Stimulated activated CD8-positive, alpha-beta memory T cell treated with anti-CD3 and anti-CD28 coated beads, Interleukin-4, amount 100 ng/mL, for 1 hour (primary cell): ENCODE measurements at places on chromosomes 2 and 18.

- no peak for DNase-seq
Observed at GRCh38 chr2:143682436-143683055, 553.3 kb downstream of the ARHGAP15 start.

GRCh38 chr2:41197781-41198180, 745.9 kb upstream of the SLC8A1 start:
- no peak for DNase-seq

DNA sequence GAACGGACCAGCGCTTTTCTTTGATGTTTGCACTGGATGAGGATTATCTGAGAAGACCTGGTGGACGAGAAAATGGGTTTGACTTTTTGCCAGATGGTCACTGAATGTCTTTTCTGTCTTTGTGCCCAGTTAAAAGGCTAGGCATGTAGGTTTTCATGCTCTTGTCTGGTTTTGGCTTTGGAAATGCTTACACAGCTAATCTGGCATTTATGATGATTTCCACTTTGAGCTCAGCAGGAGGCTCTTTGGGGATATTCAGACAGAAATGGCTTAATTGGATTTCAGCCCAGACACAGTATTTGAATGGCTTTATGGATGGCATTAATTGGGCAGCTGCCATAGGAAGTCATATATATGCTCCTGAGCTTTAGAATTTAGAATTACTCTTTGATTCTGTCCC, 59.6 kb downstream of the NCK2 start:
- DNase-seq, result no peak

DNA sequence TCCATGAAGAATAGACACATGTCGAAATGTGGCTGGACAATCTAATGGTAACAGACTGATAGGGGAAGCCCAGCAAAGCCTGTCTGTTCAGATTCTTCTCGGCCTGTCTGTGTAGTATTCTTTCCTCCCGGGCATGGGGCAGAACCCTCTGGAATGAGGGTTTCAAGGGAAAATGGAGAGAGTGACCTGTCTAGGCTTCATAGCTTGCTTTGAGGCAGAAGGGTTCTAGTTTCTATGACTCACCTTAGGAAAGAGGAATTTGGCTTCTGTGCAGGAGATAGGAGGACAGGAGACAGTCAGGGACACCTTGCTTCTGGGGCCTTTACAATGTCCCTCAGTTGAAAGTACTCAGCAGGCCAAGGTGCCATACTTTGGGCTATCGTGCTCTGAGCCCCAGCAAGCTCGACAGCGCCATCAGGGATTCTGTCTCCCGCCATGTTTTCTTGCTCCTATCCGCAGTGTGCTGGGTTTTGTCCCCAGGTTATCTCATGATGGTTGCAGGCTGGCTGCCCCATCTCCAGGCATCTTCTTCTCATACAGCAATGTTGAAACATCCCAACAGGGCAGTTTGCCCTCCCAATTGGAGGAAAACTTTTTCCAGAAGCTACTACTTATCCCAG, 74.7 kb upstream of the TLK1 start:
- no peak for DNase-seq

DNA sequence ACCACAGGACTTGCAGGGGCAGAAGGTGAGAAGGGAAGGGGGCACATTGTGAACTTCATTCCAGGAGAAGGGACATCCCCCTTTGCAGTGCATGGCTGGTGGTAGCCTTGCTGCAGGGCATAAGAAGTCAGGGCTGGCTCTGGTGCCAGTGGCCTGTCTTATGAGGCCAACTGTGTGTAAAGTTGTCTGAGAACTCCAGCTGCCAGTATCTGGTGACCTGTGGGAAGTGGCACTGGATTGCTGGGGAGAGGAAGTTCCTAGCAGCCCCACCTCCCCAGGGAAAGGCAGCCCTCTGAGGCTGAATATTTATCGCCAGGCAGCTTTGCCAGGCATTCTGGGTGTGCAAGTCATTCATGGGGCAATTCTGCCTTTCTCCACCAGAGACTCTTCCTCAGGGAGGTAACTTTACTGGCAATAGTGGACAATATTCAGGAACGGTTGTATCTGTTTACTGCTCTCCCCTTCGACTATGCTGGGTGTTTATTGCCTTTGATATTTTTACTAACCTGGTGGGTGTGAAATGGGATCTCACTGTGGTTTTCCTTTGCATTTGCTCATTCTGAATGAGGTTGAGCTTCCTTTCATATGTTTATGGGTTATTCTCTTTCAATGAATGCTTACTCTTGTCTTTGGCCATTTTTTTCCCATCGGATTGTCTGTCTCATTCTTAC, 12.3 kb downstream of the TRPM8 start:
- no peak for DNase-seq

DNA sequence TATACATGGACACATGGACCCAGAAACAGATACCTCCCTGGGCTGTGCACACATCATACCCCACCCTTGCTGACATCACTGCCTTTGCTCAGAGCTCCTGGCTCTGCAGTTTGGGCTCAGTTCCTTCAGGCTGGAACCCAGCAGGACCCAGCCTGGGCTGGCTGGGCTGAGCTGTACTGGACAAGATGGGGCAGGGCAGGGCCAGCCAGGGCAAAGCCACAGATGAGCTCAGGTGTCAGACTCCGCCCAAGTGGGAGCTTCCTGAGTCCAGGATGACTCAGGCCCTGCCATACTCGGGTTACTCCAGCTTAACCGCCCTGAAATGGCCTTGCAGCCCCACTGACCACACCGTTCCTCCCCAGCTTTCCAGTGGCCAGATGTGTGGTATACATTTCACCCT, 284.9 kb downstream of the OSR1 start:
- no peak for DNase-seq

DNA sequence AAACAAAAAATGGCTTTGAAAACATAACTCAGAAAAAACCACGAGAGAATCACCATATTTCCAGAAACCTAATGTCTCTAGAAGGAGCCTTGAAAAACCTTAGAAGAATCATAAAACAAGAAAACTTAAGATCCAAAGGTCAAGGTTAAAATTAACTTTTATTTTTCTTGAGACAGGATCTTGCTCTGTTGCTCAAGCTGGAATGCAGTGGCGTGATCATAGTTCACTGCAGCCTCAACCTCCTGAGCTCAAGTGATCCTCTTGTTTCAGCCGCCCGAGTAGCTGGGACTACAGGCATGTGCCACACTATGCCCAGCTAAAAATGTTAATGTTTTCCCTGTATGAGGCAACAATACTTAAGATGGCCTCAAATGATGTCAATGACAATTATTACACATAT, 254.2 kb upstream of the SESTD1 start:
- DNase-seq, result no peak

DNA sequence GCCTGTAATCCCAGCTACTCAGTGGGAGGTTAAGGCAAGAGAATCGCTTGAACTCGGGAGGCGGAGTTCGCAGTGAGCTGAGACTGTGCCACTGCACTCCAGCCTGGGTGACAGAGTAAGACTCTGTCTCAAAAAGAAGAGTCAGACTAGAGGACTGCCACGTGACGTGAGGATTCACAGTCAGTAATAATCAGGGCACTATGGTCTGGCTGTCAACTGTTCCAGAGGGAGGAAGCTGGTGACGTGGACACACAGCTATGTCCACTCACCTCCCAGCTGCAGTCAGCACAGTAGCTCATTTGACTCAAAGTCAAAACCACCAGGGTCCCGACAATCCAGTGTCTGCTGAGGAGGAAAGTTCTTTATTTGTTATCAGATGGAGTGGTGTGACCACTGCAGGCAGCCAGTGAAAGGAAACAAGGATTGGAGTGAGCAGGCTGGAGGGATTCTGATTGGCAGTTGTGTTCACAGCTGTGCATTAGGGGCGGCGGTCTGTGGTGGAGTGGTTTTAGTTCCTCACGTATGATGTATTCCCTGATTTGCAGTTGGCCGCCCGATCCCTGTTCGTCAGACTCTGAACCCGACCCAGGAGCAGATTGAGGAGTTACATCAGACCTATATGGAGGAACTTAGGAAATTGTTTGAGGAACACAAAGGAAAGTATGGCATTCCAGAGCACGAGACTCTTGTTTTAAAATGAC, 37.9 kb downstream of the MOGAT1 start:
- no peak for DNase-seq

GRCh38 chr2:85401844-85402243, 8.3 kb downstream of the CAPG start:
- no peak for DNase-seq

- no peak for DNase-seq
Observed at GRCh38 chr2:57864926-57865325, 181.7 kb upstream of the VRK2 start.

- DNase-seq, result no peak
Observed at GRCh38 chr2:36351291-36351690, 4.3 kb upstream of the CRIM1 start.

- DNase-seq, result no peak
Observed at GRCh38 chr2:241151934-241152660, 1.8 kb downstream of the PPP1R7 start.

- DNase-seq, result no peak
Observed at GRCh38 chr2:223282221-223282620, 230.2 kb downstream of the KCNE4 start.

GRCh38 chr2:232966122-232966521, 46.9 kb downstream of the NGEF start:
- no peak for DNase-seq

- DNase-seq, result no peak
Observed at GRCh38 chr2:209321581-209321980, 102.3 kb upstream of the MAP2 start.

DNA sequence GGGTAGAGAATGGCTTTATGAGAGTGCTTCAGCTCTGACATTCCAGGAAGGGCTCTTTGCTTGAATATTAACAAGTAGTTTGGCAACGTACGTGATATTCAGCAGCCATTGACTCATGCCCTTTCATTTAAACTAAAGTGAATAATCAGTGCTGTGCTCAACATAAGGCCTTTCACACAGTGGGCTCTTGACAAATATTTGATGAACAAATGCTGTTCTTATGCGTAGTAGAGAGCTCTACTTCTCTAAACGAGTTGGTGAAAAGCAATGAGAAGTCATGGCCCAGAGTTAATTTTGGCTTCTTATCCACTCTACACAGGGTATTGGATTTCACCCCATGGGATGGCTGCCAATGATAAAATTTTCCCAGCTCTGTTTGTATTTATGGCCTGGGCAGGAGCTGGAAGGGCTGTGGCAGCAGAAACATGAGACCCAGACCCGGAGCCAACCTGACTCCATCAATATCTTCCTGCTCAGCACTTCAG, 338.9 kb downstream of the CCDC85A start:
- DNase-seq, result no peak

GRCh38 chr2:241499146-241499965, 9.0 kb downstream of the STK25 start:
- DNase-seq, result no peak

DNA sequence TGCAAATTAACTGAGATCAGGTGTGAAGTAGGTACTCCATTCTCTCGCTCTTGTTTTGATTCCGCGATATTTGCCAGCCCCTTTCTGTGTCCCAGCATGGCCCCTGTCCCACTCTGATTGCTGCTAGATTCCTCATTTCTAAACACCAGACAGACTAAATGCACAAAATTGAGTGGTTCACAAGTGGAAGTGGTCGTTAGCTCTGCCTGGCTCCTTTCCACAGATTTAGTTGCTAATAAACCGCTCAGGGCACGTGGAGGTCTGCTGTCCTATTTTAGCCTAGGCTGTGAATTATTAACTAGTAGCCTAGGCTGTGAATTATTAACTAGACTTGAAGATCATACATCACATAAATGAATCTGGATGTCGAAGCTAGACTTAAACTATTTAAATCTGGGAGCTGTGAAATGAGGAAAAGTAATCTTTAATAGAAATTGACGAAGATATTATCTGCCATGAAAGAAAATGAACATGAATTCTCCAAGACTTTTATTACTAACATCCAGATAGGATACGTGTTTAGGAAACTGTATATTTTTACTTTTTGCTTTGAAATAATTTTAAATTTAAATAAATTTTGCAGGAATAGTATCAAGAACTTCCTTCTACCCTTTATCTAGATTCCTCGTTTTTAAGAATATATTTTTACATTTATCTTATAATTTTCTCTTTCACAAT, 3.7 kb downstream of the IL1RL2 start:
- DNase-seq, result no peak

DNA sequence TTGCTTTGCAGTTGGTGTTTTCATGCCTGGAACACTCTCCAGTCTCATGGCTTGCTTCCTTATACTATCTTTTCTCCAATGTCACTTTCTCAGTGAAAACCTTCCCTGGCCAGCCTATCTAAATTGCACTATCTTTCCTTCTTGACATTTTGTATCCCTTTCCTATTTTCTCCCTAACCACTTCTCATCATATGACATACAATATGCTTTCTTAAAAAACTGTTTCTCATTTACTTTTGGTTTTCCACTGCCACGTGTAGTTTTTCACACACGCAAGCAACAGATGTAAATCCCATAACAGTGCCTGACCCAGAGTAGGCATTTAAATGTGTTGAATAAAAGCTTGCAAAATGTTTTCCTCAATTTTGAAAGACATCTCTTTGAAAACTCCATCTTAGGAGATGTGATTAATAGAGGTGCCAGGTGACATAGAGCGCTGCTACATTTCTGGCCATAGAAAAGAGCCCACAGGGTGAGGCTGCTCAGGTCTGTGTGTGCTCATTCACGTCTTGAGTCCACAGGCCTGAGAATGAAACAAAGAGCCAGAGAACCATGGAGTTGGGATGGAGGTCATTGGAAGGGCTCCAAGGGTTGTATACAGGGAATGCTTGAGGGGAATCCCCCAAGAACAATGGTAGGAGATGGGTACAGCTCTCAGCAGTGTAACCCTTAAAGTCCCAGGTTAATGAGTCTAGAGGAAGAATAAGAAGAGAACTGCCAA, 12.7 kb downstream of the ZNF24 start:
- no peak for DNase-seq

- DNase-seq, result no peak
Observed at GRCh38 chr2:17851731-17852585, 26.5 kb upstream of the KCNS3 start.

- DNase-seq, result no peak
Observed at GRCh38 chr2:48227617-48228344, 302.2 kb upstream of the STON1 start.

- no peak for DNase-seq
Observed at GRCh38 chr2:134479696-134480330, 225.9 kb downstream of the MGAT5 start.

DNA sequence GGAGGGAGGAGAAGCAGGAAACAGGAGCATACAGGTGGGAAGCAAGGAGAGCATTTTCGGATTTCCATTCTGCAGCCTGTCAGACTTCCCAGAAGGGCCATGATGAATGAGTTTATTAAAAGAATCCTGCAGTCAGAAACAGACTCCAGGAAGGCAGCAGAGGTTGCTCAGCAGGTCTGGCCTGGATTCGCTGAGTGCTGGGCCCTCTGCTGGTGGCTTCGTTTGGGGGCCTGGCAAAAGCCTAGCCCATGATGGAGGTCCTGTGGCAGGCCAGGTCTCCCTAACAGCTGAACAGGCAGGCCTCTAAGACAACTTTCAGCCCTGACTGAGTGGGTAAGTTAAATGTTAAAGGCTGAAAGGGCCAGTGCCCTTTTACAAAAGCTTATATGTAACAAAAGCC, 108.2 kb upstream of the CAPN13 start:
- DNase-seq, result no peak

- DNase-seq, result no peak
Observed at GRCh38 chr18:6256521-6256920, 158.2 kb downstream of the L3MBTL4 start.
